CD4-positive, alpha-beta memory T cell (primary cell): ENCODE measurements at places on chromosomes 1 and 21. TPM values are rescaled to one million over a fixed set of nuclear protein-coding genes. Genes with fewer than 3 reads are reported as not detected.
A peak's percentile ranks its signal among the peaks of the same experiment; 100 is the strongest.

The TAL1 gene
- total RNA-seq: not detected

- H3K36me3 ChIP-seq: no peaks in the 10 kb centered on the region
- no peak for DNase-seq
- no peaks in the 10 kb centered on the region for H3K4me1 ChIP-seq
- no peak overlapping the region for H3K4me3 ChIP-seq
- H3K27ac ChIP-seq: no peak overlapping the region
- H3K27me3 ChIP-seq: no peaks in the 10 kb centered on the region
Observed at GRCh38 chr1:177023249-177023648, 141.3 kb downstream of the ASTN1 start.

DNA sequence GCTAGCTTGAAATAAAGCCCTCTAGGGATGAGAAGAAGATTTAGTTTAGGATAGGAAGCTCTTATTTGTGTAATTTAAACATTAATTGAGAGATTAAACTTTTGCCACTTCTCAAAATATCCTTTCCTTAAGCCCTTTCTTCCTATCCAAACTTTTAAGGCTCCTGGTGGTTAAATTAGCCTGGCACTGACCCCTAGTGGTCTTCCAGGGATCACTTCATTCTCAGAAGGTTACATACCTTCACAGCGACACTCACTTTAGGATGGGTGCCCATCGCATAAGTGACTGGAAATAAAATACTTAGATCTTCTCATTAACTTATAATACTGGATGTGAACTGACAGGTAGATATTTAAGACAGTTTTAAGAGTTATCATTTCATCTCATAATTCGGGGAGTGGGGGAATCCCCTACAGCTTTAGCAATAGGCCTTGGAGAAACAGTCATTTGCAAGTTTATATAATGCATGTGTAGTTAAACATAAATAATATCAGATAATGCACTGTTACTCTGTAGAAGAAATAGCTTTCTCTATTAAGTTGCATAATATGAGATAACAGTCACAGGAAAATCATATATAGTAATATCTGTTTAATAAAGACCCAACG, 7.4 kb downstream of the LHX9 start:
- H3K27ac ChIP-seq: no peak overlapping the region
- H3K4me1 ChIP-seq: peaks cover 18% of the 10 kb centered on the region
- peaks cover 43% of the 10 kb centered on the region for H3K27me3 ChIP-seq
- DNase-seq: no peak

DNA sequence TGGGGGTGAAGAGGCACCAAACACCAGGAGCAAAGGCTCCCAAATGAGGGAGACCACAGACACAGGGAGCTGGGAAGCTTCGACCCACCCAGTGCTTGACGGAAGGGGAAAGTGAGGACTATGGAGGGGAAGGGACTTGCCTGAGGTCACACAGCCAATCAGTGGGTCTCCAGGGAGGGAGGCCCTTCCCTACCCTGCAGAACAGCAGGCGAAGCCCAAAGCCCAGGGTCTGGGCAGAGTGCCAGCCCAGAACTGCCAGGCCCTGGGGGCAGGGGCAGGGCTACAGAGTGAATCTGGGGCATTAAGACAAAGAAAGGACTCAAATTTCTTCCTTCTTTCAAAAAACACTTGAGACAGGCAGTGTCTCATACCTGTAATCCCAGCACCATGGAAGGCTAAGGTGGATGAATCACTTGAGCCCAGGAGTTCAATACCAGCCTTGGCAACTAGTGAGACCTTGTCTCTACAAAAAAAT, 45.5 kb upstream of the ECE1 start:
- H3K4me1 ChIP-seq: peaks cover 92% of the 10 kb centered on the region
- peak overlapping the region; percentile 82 for H3K27ac ChIP-seq
- H3K4me3 ChIP-seq: no peak overlapping the region
- no peaks in the 10 kb centered on the region for H3K27me3 ChIP-seq
- peaks cover 5% of the 10 kb centered on the region for H3K36me3 ChIP-seq

GRCh38 chr1:245388687-245389086, 233.9 kb downstream of the KIF26B start:
- H3K4me3 ChIP-seq: no peak overlapping the region
- DNase-seq: no peak
- H3K27ac ChIP-seq: no peak overlapping the region
- no peaks in the 10 kb centered on the region for H3K27me3 ChIP-seq

DNA sequence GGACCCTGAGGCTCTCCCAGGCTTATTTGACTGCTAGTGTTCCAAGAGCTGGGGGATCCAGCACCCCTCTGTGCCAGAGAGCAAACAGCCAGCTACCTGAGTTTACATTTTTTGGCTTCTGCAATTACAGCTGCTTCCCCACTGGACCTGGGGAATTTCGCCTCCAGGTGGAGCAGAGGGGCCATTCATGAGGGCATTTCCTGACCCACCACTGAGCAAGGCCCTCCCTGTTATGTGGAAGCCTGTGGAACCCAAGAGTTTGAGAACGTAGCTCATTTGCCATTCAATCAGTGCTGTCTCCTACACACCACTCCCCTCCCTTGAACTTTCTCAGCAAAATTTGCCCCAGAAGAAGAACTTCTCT, 42.7 kb upstream of the TMEM51 start:
- no peaks in the 10 kb centered on the region for H3K36me3 ChIP-seq
- H3K4me1 ChIP-seq: peaks cover 6% of the 10 kb centered on the region
- H3K4me3 ChIP-seq: no peak overlapping the region
- H3K27me3 ChIP-seq: no peaks in the 10 kb centered on the region
- no peak for DNase-seq

DNA sequence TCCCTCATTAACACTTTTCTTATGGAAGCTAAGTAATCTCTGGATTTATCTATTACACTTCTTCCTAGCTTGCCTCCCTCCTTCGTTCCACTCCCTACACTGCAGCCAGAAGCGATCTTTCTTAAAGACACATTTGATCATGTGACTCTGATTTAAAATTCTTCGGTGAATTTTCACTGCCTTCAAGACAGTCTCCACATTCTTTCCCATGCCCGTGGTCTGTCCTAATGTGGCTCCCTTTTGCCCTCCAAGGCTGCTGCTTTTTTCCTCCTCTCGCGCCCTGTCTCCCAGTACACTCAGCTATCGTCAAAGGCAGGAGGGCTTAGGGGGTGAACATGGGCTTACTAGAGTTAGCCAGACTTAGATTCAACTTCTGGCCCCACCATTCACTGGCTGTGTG, 64.4 kb downstream of the SDCCAG8 start:
- DNase-seq: no peak
- no peaks in the 10 kb centered on the region for H3K36me3 ChIP-seq
- H3K4me1 ChIP-seq: no peaks in the 10 kb centered on the region
- no peaks in the 10 kb centered on the region for H3K27me3 ChIP-seq
- H3K4me3 ChIP-seq: no peak overlapping the region

GRCh38 chr1:88867743-88868521, 23.4 kb downstream of the GTF2B start:
- DNase-seq: no peak
- H3K36me3 ChIP-seq: peaks cover 6% of the 10 kb centered on the region
- H3K27me3 ChIP-seq: no peaks in the 10 kb centered on the region
- peaks cover 35% of the 10 kb centered on the region for H3K4me1 ChIP-seq
- no peak overlapping the region for H3K27ac ChIP-seq
- no peak overlapping the region for H3K4me3 ChIP-seq

The CD244 gene
- not detected for total RNA-seq

The CRB1 gene
- total RNA-seq: 0.55 TPM

The RUSC1 gene
- 20.1 TPM for total RNA-seq

DNA sequence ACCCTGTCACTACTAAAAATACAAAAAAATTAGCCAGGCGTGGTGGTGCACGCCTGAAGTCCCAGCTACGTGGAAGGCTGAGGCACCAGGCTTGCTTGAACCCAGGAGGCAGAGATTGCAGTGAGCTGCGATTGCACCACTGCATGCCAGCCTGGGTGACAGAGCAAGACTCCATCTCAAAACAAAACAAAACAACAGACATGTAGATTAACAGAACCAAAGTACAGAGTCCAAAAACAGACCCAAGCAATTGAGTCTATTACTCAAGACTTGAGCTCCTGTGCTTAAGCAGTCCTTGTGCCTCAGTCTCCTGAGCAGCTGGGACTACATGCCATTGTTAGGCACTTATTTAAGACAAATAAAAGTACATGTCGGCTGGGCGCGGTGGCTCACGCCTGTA, 9.5 kb upstream of the ACOT11 start:
- no peak for DNase-seq
- H3K27ac ChIP-seq: no peak overlapping the region
- H3K27me3 ChIP-seq: no peaks in the 10 kb centered on the region
- H3K4me3 ChIP-seq: no peak overlapping the region
- H3K36me3 ChIP-seq: no peaks in the 10 kb centered on the region

GRCh38 chr1:36369061-36369861, 16.5 kb downstream of the STK40 start:
- H3K4me3 ChIP-seq: no peak overlapping the region
- peak overlapping the region; percentile 24 for H3K27ac ChIP-seq
- peaks cover 72% of the 10 kb centered on the region for H3K4me1 ChIP-seq
- H3K36me3 ChIP-seq: no peaks in the 10 kb centered on the region
- H3K27me3 ChIP-seq: no peaks in the 10 kb centered on the region

- DNase-seq: no peak
- H3K27ac ChIP-seq: no peak overlapping the region
- no peaks in the 10 kb centered on the region for H3K4me1 ChIP-seq
- H3K4me3 ChIP-seq: no peak overlapping the region
Observed at GRCh38 chr1:152244576-152245273, 20.7 kb upstream of the HRNR start.

DNA sequence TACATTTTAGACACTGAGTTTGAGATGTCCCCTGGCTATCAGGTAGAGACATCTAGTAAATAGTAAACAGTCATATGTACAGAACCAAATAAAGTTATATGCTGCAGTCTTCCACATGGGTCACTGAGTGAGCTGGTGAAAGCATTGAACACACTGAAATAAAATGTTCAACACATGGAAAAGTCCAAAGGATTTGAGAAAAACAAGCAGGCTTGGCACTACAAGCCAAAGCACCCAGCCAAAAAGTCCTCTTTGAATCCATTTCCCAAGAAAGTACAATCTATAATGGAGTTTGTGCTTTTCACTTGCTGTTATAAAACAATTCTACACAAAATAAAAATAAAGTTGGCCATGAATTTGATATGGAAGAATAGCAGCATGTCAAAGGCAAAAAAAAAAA, 135.4 kb downstream of the NR5A2 start:
- H3K36me3 ChIP-seq: no peaks in the 10 kb centered on the region
- no peaks in the 10 kb centered on the region for H3K27me3 ChIP-seq
- H3K4me1 ChIP-seq: no peaks in the 10 kb centered on the region
- no peak for DNase-seq

DNA sequence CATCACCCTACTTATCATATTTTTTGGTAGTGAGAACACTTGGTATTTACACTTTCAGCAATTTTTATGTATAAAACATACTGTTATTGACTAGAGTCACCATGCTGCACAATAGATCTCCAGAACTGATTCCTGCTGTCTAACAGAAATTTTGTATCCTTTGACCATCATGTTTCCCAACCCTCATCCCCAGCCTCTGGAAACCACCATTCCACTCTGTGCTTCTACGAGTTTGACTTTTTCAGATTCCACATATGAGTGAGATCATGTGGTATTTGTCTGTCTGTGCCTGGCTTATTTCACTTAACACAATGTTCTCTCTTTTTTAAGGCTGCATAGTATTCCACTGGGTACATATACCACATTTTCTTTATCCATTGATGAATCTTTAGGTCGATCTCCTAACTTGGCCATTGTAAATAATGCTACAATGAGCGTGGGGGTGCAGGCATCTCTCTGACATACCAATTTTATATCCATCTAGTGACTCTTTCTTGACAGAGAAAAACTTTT, 115.9 kb upstream of the RUNX1 start:
- DNase-seq: no peak
- no peaks in the 10 kb centered on the region for H3K27me3 ChIP-seq
- H3K4me3 ChIP-seq: no peak overlapping the region
- H3K4me1 ChIP-seq: no peaks in the 10 kb centered on the region
- H3K27ac ChIP-seq: no peak overlapping the region
- H3K36me3 ChIP-seq: no peaks in the 10 kb centered on the region

DNA sequence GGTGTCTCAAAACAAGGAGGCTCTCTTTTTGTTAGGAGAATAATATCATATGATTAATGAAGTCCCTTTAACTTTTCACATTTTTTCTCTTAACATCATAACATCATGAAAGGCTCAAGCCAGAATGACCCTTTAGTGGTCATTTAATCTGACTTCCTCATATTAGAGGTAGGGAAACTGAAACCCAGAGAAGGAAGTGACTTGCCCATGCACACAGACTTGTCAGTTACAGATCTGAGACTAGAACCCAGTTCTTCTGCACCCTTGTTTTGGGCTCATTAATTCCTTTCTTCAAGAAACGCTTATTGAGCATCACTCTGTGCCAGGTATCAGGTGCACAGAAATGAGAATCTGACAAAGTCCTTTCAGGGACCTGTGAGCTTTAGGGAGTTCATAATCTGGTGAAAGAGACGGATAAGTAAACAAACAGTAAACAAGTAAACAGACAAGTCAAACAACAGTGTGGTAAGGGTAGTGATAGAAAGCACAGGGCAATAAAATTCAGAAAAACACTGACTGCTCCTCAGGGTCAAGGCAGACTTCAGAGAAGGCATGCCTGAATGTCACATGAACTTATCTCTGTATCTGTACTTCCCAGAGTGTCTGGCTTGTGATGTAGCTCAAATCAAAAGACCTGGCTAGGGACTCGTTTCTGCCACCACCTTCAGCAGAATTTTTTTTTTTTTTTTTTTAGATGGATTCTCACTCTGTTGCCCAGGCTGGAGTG, 38.3 kb upstream of the OSBPL9 start:
- no peak overlapping the region for H3K27ac ChIP-seq
- peaks cover 22% of the 10 kb centered on the region for H3K4me1 ChIP-seq

DNA sequence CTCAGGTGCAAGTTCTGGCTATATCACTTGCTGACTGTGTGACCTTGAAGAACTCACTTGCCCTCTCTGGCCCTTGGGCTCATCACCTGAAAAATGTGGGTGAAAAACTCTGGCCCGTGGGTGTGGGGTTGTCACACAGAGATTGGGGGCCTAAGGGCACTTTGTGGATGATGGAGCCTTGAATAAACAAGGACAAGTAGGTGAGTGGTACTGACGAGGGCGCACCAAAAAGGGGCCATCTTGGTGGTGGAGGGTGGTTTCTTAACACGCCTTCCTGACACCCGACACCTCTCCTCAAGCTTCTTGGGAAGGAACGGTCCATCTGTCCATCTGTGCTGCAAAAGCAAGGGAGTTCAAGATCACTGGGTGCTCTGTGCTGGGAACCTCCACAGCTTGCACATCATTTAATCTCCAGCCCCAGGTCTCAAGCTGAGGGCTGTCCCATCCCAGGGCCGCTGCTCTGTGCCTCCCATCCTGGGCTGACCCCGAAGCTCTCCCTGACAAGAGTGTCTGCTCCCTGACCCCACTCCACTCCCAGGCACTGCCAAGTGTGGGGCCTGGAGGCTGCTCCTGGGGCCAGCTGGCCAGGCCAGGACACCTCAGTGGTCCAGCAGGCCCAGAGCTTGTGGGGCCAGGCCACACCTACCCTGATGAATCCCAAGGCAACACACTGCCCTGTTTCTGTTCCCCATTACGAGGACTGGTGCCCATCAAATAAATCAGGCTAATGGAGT, 97.3 kb downstream of the GLIS1 start:
- H3K4me1 ChIP-seq: no peaks in the 10 kb centered on the region
- no peaks in the 10 kb centered on the region for H3K36me3 ChIP-seq
- H3K27me3 ChIP-seq: no peaks in the 10 kb centered on the region

The CHD5 gene
- total RNA-seq: 0.17 TPM

GRCh38 chr1:119116725-119117124, 23.7 kb downstream of the WARS2 start:
- H3K27me3 ChIP-seq: no peaks in the 10 kb centered on the region
- H3K36me3 ChIP-seq: no peaks in the 10 kb centered on the region
- H3K27ac ChIP-seq: no peak overlapping the region
- H3K4me3 ChIP-seq: no peak overlapping the region
